Upper lobe of right lung (tissue), 1 donor: ENCODE measurements at places on chromosomes 1 and 21. TPM values are rescaled to one million over a fixed set of nuclear protein-coding genes. Genes with fewer than 3 reads are reported as not detected.

- no peak for DNase-seq
Observed at GRCh38 chr1:246602194-246602593, 35.9 kb downstream of the CNST start.

DNA sequence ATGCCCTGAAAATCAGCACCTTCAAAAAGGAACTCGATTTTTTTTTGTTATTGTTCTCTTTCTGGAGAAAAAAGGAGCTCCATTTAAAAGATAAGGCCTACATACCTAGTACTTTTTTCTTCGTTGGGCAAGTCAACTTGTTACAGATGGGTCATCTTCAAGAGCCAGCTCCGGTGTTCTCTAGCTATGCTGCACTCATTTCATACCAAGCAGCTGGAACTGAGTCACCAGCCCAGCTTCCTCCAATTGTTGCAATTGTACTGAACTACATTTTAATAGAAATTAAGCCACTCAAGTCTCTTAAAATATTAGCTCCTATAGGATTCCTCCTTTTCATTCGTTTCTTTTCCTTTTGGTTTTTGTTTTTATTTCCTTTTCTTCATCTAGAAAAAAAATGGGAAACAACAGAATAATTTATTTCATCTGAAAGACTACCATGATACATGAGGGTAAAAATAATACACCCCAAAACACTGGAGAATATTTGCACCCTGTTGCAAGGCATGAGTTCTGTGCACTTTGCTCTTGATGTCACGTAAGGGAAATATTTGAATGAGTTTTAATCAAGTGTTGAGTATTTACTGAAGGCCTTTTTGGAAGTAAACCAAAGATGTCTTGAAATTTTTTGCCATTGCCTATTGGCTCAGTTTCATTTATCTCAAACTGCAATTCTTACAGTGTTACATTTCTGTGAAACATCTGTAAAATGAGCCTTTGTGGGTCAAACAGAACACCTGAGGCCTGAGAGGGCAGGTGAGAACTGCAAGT, 60.5 kb downstream of the CLIC4 start:
- DNase-seq: no peak

The KCNE2 gene
- total RNA-seq: 0.52 TPM

The HES4 gene
- 26.8 TPM for total RNA-seq

DNA sequence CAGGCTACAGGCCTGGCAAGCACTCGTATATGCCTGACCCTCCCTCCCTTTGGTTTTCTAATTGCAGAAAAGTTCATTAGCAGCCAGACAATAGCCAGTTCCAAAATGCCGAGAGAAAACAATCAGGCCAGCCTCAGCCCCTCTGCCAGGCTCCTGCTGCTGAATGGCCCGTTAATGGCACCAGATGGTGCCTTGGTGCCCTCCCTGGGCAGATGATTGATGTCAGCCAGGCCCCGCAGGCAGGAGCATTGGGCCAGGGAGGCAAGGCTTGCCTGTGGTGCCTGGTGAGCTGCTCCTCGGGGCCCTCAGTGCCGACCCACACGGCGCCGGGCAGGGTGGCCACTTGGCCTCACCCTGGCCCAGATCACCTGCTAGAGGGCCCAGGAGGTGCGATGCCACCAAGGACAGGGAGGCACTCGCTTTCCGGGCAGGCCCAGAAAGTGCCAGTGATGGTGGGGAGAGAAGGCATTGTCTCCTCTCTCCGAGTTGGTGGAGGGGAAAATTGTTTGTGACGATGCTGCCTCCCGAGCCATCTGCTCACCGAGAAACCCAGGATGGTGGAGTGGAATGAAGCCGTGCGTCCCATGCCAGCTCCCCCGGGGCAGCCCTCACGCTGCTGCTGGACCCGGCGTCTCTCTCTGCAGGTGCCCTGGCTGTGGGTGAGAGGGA, 28.1 kb downstream of the QSOX1 start:
- peak; percentile 51 for DNase-seq

GRCh38 chr1:222557148-222557547, 9.2 kb upstream of the HHIPL2 start:
- DNase-seq: no peak

The IL20 gene
- total RNA-seq: not detected

GRCh38 chr1:59738591-59739015, 76.1 kb upstream of the HOOK1 start:
- no peak for DNase-seq

DNA sequence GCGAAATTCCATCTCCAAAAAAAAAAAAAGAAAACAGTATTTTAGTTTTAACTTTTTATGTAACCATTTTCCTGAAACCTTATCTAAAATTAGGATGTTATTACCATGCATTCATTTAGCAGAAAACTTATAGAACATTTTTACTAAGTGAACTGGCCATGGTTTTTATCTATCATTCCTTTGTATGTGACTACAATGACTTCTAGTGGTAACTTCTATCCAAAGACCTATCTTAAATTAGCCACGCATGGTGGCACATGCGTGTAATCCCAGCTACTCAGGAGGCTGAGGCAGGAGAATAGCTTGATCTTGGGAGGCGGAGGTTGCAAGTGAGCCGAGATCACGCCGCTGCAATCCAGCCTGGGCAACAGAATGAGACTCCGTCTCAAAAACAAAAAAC, 11.4 kb downstream of the GGPS1 start:
- no peak for DNase-seq

DNA sequence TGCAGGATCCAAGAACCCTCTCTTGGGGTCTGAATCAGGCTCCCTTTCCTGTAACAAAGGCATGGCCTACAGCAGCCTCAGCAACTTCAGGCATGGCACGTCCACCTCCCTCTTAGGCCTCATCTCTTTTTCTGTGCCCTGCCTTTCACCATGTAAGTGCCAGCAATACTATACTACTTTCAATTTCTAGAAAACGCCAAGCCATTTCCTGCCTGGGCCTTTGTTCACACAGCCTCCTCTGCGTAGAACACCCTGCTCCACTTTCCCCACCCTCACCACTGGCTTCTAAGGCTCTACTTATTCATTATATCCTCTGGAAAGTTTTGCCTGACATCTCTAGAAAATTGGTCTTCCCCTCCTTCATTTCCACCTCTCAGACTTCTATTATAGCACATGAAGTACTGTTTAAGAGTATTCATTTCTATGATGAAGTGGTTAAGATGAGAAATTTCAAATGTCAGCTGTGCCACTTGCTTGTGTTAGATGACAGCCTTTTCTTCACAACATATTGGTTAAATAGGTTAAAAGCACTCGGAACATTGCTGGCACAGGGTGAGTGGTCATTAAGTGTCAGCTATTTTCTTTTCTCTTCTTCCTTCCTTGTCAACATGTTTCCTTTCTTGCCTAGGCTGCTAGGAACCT, 41.6 kb upstream of the VWA5B1 start:
- no peak for DNase-seq

DNA sequence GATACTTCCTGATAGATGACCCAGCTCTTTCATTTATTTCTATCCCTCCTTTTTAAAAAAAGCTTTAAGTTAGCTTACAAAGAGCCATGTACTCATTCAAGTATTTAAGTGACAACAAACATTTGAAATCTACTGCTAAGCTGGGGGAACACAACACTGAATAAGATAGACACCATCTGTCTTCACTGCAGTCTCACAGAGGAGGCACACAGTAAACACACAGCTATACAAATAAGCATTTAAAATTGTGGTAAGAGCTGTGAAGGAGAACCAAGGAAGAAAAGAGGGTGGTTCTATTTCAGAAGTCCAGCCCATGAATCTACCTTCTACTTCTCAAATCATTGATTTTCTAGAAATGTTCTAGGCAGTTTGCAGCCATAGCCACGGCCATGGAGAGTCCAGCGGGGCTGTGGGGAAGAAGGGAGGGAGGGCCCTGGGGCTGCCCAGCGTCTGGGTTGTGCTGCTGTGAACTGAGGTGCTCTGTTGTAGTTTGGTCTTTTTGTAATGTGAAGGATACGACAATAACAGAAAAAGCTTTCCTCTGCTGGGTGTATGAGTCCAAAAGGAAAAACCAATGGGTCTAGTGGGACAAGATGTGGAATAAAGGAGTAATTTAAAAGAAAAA, 28.2 kb downstream of the PRDM2 start:
- no peak for DNase-seq

The S100A8 gene
- total RNA-seq: 266 TPM

DNA sequence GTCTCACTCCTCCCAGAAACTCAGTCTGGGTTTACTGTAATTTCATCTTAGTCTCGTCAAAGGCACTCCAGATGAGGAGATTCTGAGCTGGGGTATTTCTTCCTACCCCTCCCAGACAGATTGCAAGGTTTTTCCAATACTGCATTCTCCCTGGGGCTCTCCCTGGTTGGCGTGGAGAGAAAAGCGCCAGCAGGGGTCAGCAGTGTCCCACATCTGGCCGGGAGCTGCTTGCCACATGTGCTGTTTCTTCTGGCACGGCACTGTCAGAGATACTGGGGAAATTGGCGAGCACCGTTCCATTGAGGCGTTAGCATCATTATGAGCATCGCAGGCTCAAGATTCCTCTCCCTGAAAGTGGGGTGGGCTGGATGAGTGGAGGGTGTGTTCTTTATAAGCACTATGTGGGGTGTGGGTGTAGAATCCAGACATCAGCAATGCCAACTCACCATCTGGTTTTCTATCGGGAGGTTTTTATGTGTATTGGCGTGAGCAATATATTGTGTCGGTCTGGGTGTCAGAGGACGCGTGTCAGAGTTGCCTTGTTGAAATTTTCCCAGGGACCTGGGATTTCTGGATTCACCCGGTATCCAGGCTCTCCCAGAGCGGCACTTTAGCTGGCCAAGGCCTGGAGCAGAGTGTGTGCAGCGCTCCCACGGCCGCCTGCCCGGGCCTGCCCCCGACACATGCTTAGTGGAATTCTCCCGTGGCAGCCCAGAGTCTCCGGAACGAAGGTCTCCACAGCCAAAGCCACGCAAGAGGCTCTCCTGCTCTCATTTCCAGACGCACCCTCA, 8.0 kb upstream of the NAV1 start:
- DNase-seq: peak; percentile 77

The MEGF6 gene
- total RNA-seq: 96.6 TPM

GRCh38 chr1:118184739-118185083, 317 bp downstream of the SPAG17 start:
- DNase-seq: no peak

DNA sequence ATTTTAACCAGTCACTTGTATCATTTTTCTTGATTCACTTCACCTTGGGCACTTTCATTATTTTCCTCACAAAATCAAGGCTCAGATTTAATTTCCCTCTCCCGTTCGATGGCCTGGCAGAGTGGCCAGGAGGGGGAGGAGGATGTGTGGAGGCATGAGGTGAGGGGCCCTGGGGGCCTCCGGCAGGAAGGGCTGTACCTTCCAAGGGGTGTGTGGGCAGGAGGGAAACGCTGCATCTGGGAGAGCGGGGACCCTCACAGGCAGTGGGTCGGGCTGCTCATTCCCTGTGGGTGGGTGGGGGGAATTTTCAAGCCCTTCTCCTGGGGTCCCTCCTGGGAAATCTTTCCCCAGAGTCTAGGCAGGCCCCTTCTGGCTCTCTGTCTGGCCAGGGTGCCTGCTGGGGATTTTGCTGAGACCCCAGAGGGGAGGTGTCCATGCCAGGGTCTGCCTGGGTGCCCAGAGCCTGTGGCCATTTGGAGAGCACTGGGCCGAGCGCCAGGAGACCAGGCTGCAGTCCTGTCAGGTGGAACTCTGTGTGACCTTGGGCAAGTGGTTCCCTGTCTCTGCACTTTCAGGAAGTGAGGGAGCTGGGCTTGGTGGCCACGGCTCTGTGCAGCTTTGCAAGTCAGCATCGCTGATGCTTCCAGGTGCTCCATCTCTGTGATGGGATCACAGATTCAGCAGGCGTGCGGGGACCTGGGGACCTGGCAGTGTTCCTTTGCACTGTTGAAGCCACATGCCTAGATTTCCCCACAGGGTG, 81.9 kb upstream of the C1orf174 start:
- no peak for DNase-seq

- no peak for DNase-seq
Observed at GRCh38 chr1:168709405-168710363, 19.3 kb downstream of the DPT start.

The C1orf226 gene
- 7.1 TPM for total RNA-seq

The ANKRD65 gene
- total RNA-seq: 21.5 TPM

The CALML6 gene
- 0.90 TPM for total RNA-seq
